Pulmonary artery endothelial cell (primary cell): ENCODE measurements at places on chromosomes 1 and 21. TPM values are rescaled to one million over a fixed set of nuclear protein-coding genes. Genes with fewer than 3 reads are reported as not detected.

The ANKRD65 gene
- 0.07 and 0.14 TPM in 2 replicates for total RNA-seq

DNA sequence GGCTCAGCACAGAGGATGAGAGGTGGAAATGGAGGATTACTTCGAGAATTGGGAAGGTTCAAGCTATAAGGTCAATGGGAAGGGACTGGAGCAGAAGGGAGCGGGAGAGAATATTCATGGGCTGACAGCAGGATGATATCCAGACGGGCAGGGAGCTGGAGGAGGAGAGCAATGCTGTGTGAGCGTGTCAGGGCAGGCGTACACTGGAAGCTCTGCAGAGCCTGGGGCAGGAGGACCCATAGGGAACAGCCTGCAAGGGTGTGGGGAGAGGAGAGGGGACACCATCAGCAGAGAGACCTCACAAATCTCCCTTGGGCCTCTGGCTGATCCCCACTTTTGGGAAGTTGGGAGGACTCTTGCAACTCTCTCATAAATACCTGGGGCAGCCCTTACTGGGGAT, 13.7 kb downstream of the CSF1 start:
- no peak for DNase-seq

DNA sequence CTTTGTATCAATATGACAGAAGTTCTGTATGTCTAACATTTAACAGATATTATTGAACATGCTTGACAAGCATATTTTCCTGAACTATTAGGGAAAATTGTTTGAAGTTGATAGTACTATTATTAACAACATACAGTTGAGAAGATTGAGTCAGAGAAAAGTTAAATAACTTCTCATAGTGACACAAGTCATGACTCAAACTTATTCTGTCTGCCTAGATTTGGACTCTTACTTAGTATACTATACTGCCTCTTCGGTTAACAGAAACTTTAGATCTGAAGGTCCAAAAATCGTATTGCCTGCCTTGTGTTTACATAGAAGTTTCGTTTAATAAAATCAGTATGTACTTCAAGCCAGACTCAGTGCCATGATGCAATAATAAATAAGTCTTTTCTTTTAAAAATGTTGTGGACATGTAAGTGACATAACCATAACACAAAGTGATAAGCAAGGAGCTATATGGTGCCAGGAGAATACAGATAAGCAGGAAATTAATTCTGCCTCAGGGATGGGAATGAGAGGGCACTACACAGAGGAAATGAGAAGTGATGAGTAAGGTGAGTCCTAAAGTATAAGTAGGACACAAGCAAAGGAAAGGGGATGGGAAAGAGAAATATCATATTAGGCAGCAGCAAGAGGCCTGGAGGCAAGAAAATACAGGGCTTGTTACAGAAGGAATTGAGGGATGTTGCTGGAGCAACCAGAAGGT, 48.1 kb downstream of the LHX9 start:
- DNase-seq: no peak

The GBP6 gene
- total RNA-seq: not detected in 2 replicates

DNA sequence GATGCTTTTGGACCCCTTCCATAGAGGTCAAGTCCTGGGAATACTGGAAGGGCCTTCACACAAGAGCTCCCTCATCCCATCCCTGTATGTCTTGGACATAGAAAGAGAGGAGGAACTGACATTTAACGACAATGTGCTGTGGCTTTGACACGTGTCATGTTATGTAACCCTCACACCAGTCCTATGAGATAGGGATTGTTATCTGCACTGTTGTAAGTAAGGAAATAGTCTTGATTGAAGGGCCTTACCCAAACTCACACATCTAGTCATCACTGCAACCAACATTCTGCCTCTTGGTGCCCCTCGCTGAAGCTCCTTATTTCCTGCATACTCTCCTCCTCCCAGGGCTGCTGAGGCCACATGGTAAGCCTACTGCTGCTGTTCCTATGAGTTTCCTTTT, 63.7 kb upstream of the ANGPTL1 start:
- no peak for DNase-seq

The S1PR1 gene
- total RNA-seq: 222 and 234 TPM in 2 replicates

The SPATA46 gene
- total RNA-seq: not detected in 2 replicates

DNA sequence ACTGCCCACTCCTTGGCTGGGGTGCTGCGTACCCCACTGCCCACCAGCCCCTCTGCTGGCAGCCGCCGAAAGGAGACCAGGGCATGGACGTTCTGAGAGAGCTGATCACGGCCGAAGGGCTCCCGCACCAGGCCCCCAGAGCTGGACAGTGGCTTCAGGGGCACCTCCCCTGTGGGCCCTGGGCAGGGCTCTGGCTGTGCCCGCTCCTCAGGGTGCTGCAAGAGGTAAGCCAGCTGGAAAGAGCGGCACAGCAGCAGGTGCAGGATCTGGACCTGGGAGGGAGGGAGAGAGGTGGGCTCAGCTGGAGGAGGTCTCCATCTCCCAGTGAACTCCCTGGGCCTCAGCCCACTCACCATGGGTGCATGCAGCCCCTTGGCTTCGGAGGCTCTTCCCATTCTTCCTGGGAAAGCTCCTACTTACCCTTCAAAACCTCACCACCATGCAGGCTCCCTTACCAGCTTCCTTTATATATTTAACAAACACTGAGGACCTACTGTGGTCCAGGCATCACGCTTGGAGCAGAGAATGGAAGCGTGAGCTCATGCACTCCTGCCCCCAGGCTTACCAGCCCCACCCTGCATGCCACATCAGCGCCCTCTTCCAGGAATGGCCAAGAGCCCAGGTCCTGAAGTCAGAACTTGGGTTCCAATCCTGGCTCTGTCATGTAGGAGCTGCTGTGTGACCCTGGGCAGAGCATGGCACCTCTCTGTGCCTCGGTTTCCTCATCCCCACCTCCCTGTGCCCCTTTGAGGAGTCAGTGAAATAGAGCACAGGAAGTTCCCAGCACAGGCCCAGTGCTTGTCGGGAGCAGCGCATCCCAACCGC, 6.8 kb upstream of the KIF17 start:
- no peak for DNase-seq

The CYP2J2 gene
- 0.20 and 0.42 TPM in 2 replicates for total RNA-seq

GRCh38 chr1:24558902-24559791, 3.3 kb downstream of the NCMAP start:
- no peak for DNase-seq

- no peak for DNase-seq
Measured at GRCh38 chr1:239550178-239550577, 163.8 kb downstream of the CHRM3 start.

- DNase-seq: no peak
Measured at GRCh38 chr1:114502080-114502479, 8.9 kb downstream of the TRIM33 start.
